ENCODE measurements at places on chromosomes 13 and 19.

DNA sequence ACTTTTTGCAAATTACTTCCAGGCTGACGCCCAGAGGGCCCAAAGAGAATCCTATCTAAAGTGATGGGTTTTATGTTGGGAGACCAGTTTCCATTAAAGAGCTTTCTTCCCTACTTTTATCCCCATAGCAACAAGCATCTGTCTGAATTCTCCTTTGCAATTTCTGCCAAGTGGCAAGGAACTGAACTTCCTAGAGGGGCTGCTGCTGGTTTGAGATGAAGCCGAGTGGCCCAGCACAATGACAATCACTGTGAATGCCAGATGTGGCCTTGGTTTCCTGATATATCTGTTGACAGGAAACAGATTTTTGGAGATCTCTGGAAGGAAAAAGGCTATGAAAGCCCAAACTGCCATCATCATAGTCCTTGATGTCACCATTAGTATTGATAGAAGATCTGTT is 198.6 kb downstream of the OXGR1 start:
- DNase-seq, result no peak

GRCh38 chr13:35914662-35915061 is 216.5 kb downstream of the DCLK1 start:
- DNase-seq, result no peak

DNA sequence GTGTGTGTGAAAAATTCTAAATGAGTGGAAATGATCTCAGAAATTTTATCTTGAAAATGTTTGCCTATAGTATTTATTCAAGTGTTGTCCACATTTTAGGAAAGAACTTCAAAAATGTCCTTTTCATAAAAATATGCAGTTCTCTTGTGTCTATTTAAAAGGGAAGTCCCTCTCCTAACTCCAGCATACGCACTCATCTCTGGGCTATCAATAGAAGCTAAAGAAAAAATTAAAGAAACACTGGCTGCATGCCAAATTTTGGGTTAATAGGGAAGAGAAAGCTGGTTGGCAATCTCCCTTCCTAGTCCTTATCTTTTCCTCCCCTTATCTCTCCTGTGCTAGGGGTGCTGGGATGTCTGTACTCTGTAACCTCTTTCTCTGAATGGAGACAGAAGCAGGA is 313.3 kb downstream of the ENOX1 start:
- no peak for DNase-seq

- DNase-seq, result no peak
Measured at GRCh38 chr13:51688937-51689662, 104.8 kb downstream of the WDFY2 start.

- DNase-seq, result no peak
Measured at GRCh38 chr13:101204270-101205020, 211.9 kb downstream of the NALCN start.

GRCh38 chr13:106318941-106319411 is 216.5 kb downstream of the EFNB2 start:
- DNase-seq, result peak; percentile 6
